ENCODE measurements at places on chromosomes 4 and X. TPM values are rescaled to one million over a fixed set of nuclear protein-coding genes. Genes with fewer than 3 reads are reported as not detected.

TMEM35A gene
- not detected for total RNA-seq

FMR1NB gene
- total RNA-seq, result not detected

GRCh38 chr4:147138171-147138570 is 192.5 kb upstream of the TTC29 start:
- DNase-seq, result no peak

DNA sequence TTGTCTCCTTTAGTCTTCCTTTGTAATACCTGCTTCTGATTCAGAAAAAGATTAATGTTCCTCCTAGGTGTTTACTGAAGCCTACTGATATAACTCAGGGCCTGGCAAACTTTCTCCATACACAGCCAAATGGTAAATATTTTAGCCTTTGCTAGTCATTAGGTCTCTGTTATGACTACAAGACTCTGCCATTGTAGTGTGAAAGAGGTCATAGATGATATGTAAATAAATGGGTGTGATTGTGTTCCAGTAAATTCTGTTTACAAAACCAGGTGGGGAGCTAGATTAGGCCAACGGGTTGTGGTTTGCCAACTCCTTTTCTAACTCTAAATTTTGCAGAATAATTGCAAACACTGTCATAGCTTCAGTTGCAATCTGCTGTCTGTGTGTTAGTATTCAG is 568.1 kb upstream of the GNPDA2 start:
- no peak for DNase-seq

- DNase-seq, result no peak
These were observed 10.8 kb downstream of the PLAC1 start for GRCh38 chrX:134647477-134647877.

DNA sequence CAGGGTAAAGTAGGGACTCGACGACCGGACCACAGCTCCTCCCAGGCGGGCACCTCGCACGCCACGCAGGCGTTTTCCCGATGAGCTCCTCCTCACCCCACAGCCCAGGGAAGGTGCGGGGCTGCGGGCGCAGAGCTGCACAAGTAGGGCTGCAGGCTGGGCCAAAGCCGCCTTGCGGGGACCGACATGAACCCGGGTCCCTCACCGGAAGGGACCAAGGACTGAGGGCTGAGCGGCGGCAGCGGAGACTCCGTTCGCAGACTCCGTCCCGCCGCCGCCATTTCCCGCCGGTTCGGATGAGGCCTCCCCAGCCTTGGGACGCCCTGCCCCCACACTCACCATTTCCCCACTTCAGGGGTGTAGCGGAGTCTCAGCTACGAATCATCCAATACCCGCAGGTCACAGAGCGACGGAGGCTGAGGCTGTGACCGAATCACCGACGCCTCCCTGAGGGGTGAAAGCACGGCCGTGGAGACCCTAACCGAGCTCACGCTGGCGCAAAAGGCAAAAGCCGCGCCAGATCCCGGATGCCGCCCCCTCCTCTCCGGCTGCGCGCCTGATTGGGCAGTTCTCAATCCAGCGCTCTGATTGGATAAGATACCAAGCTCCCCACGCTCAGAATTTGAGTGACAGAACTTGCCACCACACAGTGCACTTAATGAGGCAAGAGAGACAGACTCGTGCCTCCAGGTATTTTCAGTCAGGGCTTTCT is at the start of gene ZNF732:
TSS of gene ZNF732 (minus strand) at position 506 of the 712 bp plus-strand sequence. CDS start at position 342, 164 bp downstream.
- DNase-seq, result no peak

APLN gene
- total RNA-seq, result 0.98 TPM

DNA sequence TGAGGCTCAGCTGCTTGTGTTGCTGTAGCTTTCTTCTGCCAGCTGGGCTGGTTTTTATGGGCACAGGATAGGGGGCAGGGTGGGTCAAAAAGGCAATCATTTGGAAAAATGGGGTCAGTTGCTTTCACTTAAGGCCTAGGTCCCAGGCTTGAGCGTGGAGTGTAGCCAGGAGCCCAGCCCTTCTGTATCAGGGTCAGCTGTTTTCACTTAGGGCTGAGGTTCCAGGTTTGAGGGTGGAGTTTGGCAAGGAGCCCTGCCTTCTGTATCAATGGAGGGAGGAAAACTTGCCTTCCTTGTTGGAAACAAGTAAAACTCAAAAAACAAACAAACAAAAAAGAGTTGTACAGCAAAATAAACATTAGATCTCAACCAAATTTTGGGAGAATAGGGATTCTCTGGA is 37.0 kb upstream of the UGT8 start:
- DNase-seq, result no peak

DNA sequence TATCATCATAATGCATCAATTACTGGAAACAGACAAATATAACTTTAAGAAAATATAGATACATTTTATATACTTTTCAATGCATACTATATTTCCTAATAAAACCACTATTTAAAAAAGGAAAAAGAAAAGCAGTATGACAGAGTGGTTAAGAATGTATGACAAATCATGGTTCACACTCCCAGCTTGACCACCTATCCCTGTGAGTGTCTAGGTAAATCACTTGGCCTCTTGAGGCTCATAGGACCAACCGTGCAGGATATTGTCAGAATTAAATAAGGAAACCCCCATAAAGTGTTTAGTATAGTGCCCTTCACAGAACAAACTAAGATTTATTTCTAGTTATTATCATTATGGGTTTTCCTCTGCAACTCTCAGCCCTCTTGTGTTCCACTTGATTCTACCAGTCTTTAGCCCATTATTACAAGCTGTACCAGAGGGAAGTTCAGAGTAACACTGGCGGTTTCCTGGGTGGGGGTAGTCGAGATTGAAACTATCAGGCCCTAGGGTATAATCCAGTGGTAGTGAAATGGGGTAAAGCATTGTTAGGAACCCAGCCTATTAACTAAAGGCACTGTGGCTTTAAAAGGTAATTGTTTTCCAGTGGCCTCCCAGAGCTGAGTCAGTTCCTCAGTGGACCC is 55.5 kb upstream of the PAK3 start:
- peak; percentile 37 for DNase-seq

CWH43 gene
- not detected for total RNA-seq

DNA sequence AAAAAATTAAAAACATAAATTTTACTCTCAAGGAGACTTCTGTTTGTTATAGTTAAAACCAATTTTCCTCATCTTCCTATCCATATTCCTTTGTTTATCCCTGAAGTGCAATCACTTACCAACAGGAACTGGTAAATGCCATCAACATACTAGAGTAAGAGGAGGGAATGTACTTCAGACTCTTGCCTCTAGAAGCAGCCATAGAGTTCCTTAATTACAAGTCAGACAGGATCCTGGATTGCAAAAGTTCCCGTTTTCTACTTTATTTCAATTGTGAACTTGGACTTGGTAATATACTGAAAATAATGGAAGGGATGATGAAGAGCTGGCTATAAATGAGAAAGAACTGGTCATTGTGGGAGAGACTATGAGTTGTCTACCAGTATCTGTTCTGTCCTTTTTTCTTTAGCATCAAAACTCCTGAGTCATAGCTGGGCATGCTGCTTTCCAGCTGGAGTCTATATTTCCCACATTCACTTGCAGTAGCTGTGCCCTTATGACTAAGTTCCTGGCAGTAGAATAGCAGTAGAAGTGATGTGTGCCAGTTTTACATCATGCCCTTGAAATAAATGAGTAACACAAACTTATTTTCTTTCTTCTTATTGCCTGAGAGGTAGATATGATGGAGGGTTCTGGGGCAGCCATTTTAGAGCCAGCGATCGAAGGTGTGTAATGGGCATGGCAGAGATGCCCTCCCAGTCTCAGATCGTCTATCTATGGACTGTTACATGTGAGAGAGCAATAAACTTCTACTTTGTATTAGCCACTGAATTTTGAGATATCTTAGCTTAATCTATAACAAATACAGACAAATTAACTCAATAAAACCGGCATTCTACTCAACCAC is 26.8 kb upstream of the SPARCL1 start:
- DNase-seq, result peak; percentile 86

CENPVL3 gene
- total RNA-seq, result not detected

TCEAL6 gene
- not detected for total RNA-seq

GRCh38 chr4:1771555-1772305 is 21.4 kb upstream of the FGFR3 start:
- no peak for DNase-seq

SLC2A9 gene
- total RNA-seq, result not detected

DNA sequence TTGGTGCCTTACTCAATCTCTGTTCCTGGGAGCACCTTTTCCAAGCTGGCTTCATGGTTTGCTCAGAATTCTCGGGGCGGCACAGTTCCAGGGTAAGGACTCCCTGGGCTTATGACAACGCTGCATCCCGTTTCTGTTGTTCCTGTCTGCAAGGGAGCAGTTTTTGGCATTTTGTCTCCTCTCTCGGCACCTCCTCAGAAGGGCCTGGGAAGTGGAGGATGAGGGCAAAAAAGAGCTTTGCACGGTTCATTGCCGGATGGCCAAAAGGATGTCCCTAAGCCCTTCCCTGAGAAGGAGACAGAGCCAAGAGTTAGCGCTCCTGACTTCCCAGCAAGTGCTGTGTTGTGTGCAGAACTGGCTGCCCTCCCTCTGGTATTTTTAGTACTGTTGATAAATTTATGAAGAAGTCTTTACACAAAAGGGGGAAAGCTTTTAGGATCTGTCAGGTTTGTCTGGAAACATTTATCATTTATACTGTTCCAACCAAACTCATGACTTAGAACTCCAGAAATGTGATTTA is 13.4 kb downstream of the SRD5A3 start:
- DNase-seq, result no peak

DNA sequence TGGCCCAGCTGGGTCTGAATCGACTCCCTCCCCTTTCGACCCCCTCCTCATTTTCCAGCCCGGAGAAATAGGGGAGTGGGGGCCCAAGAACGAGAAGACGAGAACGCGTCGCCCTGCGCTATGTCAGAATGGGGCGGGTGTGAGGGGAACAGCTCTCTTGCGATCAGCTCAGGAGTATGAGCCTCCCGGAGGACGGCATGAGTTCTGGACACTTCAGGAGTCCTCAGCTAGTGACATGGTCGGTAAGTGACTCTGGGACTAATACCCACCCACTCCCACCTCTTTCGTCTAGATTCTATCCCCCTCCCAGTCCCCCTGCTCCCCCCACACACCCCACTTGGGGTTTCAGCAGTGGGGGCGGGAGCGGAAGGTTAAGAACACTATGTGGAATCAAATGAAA is 944 bp downstream of the KLF8 start:
- peak; percentile 6 for DNase-seq

MAGEA10 gene
- total RNA-seq, result 0.60 TPM

- DNase-seq, result no peak
These were observed 9.5 kb downstream of the XPNPEP2 start for GRCh38 chrX:129748305-129748704.

- no peak for DNase-seq
These were observed 1.4 kb downstream of the CLDN2 start for GRCh38 chrX:106921637-106922036.

DNA sequence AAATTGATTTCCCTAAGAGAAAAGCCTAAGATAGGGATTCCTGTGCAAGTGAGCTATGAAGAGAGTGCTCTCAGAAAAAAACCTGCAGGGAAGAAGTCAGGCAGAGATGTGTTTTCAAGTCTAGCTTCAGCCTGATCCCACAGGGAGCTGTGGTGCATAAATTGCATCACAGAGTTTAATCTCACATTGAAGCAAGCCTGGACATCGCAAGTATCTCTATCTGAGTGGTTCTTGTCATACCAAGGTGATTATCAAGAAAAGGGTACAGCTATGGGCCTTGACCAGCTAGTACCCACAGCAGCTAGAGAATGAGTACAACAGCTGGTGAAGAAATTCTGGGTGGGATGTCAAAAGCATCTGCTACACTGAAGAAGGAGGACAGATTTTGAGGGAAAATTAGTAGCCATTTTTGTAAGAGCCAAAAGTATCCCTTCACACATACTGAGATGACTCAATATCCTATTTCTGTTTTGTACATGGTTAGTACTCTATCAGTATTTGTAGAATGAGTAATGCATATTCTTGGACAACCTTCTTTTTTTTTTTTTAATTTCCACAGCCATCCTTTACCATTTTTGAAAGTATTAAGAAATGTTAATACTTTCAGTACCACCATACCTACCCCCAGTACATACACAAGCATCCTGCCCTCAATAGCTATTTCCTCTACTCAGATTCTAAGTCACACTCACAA is 708.9 kb downstream of the IL1RAPL1 start:
- no peak for DNase-seq

- no peak for DNase-seq
These were observed 4.7 kb downstream of the SLC25A6 start for GRCh38 chrX:1387141-1387776.

HSFX3 gene
- total RNA-seq, result not detected

GRCh38 chrX:25012433-25012735 is 3.4 kb downstream of the ARX start:
- no peak for DNase-seq

GPAT3 gene
- total RNA-seq, result 24.5 TPM

DNA sequence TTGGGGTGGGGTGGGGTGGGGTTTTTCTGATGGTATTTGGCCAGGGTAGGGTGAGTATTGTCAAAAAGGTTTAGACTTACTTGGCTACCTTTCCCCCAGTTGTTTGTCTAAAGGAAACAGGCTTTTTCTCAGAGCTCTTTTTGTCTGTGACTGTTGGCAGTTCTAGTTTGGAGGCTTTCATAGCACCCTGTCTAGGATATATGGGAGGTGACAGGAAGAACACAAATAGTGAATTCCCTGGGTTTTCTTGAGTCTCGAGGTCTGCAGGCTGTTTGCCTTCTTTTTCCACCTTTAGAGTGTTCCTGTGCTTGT is 13.5 kb downstream of the RPS6KA3 start:
- DNase-seq, result no peak

DNA sequence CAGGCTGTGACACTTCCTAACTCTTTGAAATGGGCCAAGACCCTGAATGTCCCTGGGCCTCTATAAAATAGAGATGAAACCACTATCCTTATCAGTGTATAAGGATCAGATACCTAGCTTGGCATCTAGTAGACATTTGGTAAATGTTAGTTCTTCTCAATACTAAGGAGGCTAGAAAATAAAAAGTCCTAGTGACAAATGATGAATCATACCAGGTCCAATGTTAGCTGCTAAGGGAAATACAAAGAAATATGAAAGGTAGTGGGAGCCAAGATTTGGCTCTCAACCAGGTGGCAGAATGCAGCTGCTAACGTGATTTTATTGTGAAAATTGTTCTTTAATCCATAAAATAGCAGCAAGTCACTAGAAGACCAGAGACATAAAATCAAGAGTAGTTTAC is 19.8 kb upstream of the PPARGC1A start:
- no peak for DNase-seq

- no peak for DNase-seq
These were observed 56.7 kb downstream of the NAF1 start for GRCh38 chr4:163109967-163110366.

- no peak for DNase-seq
These were observed 8.8 kb downstream of the DIPK2B start for GRCh38 chrX:45191820-45192409.

MXRA5 gene
- 12.7 TPM for total RNA-seq

DNA sequence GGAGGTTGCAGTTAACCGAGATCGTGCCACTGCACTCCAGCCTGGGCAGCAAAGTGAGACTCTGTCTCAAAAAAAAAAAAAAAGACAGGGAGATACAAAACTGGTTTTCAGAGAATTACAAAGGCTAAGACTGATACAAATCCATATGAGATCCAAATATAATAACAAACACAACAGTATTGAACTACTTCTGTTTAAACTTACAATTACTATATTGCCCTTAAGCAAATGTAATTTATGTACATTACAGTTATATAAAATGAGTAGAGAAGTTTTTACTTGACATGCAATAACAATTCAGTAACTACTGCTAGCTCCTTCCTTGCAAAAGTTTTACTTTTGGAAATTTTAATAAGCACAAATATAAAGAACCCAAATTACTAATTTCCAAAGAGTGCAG is 52.6 kb upstream of the PABPC1L2A start:
- DNase-seq, result no peak

All from RPMI7951 (cell line).